Cardiac septum (tissue), 1 donor: ENCODE measurements at places on chromosomes 6 and 20. TPM values are rescaled to one million over a fixed set of nuclear protein-coding genes. Genes with fewer than 3 reads are reported as not detected.
A peak's percentile ranks its signal among the peaks of the same experiment; 100 is the strongest.

OR2H2 gene
- total RNA-seq = not detected

DNA sequence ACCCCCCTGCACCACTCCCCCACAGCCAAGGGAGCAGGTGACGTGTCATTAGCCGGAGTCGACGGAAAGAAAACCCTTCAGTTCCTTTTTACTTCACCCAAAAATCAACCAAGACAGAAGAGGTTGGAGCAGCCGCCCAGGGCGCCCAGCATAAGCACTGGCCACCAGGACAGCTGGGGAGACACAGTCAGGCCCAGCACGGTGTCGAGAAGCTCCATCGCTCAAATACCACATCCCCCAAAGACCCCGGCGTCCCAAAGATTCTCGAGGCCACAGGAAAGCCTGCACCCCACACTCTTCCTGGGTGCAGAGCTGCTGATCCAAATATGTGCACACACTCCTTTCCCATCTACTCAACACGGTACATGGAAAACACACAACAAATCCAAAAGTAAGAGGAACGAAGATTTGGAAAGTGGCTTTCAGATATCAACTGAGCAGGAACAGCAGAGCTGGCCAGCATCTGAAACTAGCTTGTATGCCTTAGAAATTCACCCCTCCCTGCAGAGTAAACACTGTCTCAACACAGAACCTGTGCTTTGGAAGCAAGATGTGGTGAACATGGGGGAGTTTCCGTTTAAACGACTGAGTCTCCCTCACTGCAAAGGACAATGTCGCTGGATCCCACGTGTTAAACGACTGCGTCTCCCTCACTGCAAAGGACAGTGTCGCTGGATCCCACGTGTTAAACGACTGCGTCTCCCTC is 54.6 kb downstream of the DLL1 start:
- DNase-seq = peak; percentile 50

ADGB gene
- total RNA-seq = not detected

GRCh38 chr20:58461899-58462298 is 53.3 kb downstream of the APCDD1L start:
- DNase-seq = no peak

DNA sequence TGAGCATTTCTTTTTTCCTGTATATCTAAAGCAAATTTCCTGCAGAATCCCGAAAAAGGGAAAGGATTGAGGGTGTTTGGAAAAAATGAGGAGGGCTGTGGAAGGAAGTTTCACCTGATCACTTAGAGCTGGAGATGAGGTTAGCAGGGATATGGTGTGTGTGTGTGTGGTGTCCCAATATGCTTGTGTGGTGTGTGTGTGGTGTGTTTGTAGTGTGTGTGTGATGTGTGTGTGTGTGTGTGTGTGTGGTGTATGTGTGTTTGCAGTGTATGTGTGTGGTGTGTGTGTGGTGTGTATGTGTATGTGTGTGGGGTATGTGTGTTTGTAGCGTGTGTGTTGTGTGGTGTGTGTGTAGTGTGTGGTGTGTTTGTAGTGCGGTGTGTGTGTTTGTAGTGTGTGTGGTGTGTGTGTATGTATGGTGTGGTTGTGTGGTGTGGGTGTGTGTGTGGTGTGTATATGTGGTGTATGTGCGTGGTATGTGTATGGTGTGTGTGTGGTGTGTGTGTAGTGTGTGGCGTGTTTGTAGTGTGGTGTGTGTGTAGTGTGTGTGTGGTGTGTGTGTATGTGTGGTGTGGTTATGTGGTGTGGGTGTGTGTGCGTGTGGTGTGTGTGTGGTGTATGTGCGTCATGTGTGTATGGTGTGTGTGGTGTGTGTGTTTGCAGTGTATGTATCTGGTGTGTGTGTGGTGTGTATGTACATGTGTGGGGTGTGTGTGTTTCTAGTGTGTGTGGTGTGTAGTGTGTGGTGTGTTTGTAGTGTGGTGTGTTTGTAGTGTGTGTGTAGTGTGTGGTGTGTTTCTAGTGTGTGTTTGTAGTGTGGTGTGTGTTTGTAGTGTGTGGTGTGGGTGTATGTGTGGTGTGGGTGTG is 67.6 kb downstream of the GCNT2 start:
- DNase-seq = no peak

DNA sequence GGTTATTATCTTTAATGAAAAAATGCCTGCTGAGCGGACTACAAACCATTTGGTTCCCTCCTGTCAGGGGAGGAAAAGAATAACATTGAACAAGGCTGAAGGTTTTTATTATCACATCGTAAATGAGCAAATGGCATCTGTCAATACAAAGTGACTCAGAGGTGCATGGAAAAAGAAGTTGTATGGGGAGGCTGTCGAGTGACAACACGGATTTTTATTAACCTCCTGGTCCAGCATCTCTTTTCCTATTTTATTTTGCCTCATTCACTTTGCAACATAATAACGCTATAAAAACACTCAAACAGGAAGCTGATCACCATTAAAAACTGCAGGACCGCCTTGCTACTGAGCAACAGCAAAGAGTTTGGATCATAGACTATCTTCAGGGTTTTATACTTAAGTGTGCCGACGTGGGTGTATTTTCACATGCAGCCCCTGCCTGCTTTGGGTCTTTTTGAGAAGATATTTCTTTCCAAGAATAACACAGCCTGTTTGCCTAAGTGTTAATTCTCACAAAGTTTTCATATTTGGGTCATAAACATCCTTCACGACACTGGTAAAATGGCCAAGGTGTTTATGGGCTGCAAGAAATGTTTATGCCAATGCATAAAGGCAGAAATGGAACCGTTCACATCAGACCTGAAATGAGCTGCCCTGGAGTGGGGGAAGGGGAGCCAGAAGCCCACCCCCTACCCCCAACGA is 132.1 kb upstream of the SALL4 start:
- no peak for DNase-seq

GRCh38 chr6:24428615-24429014 is 25.9 kb downstream of the MRS2 start:
- DNase-seq = no peak

GRCh38 chr6:129989396-129989795 is 29.0 kb upstream of the L3MBTL3 start:
- DNase-seq = no peak

DNA sequence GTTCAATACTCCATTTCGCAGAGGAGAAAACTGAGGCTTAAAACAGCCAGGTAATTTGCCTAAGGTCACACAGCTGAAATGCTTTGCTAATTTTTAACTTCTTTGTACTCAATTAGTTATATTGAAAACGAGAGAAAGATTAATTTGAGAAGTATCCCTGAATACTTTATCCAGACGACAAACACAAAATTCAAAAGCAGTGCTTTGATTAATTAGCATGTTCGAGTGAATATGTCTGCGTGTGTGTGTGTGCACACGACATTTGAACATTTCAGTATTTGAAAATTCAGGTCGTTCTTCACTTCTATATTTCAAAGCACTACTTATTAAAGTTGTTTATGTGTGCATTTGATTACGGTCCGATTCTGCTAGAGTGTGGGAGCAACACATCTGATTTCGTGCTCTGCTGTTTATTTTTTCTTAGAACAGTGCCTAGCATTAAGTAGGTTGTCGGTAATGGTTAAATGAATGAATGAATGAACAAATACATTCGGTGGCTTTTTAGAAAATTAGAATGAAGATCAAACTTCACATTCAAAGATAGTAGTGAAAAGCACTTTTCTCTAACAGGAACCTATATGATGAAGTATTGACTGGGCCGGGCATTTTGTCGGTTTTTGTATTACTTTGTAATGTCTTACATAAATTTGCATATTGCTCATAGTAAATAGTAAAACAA is 36.9 kb upstream of the SYNCRIP start:
- no peak for DNase-seq

ARHGAP18 gene
- 3.5 TPM for total RNA-seq

SIRPD gene
- total RNA-seq = not detected

- DNase-seq = no peak
These were observed 18.1 kb upstream of the PTPN1 start for GRCh38 chr20:50491926-50492634.

DNA sequence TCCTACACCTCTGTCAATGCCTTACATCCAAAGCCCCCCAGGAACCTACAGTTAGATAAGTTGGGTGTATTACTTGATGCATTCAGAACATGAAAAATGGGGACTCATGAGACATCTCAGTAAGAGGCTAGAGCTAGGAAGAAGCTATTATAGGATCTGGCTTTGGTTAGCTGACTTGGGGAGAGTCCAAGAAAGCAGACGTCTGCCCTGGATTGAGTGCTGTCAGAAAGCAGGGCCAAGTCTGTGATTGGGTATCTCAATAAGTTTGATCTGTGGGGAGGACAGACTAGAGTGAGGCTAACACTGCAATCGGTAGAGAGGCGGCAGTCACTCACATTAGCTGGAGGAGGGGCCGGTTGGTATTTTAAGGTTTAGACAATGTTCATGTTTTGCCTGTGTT is 79.4 kb upstream of the LRFN2 start:
- DNase-seq = no peak

- no peak for DNase-seq
These were observed 206.3 kb downstream of the EPHA7 start for GRCh38 chr6:93213028-93213427.

DNA sequence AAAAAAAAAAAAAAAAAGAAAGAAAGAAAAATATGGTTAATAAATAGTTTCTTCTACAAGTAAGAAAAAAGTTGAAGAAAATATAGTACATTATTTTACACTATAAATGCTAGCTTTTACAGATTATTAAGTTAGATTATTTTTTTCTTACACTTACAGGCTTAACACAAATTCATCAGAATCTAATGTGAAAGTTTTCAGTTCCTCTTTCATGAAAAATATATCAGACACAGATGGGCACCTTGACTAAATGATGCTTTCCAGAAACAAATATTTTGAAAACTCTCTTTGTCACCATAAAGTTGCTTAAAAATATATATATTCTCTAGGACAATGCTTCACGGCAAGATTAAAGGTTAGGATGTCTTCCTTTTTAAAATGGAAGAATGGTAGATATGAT is 321.8 kb upstream of the HSF2 start:
- DNase-seq = no peak

TP53TG5 gene
- total RNA-seq = 2.2 TPM

DNA sequence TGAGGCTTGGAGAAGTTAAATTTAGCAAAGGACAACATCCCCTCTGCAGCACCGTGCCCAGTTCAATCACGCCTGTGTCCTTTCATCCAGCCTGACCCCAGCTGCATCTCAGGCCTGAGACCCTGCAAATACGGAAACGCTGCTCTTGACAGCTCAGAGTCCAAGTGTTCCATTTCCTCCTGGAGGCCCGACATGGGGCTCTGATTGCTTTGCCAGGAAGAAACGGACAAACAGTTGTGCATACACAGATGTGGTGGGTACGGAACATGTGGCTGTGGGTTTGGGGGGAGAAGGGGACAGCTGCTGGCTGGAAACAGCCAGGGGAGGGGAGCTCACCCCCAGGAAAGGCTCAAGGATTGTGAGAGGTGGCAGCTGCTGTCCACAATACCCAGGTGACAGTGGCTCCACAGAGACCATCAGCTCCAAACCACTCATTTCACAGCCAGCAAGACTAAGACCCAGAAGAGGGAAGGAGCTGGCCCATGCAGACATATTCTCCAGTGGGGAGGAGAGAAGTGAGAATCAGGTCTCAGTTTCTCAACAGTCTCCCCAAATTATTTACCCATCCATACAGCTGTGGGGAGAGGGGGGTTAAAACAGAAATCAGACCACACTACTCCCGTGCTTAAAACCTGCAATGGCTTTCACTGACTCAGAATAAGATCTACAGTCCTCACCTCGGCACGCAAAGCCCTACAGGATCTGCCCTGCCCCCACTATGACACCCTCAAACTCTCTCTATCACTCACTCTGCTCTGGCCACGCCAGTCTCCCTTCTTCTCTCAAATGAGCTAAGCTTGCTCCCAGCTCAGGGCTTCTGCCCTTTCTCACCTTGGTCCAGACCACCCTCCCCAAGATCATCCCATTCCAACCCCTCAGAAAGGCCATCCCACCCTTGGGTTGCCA is 89.1 kb downstream of the PREX1 start:
- no peak for DNase-seq

C6orf15 gene
- not detected for total RNA-seq
